Upper lobe of right lung (tissue), 1 donor: ENCODE measurements at places on chromosomes 2 and 18. TPM values are rescaled to one million over a fixed set of nuclear protein-coding genes. Genes with fewer than 3 reads are reported as not detected.

DNA sequence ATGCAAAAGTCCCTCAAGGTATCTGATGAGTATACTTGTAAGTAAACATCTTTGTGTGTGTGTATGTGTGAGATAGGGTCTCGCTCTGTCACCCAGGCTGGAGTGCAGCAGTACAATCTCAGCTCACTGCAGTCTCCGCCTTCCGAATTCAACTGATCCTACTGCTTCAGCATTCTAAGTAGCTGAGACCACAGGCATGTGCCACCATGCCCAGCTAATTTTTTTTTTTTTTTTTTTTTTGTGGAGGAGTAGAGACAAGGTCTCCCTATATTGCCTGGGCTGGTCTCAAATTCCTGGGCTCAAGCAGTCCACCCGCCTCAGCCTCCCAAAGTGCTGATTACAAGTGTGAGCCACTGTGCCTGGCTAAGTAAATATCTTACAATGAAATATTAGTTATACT is 23.2 kb downstream of the ADAM17 start:
- no peak for DNase-seq

- no peak for DNase-seq
Observed at GRCh38 chr2:202679980-202680379, 45.2 kb downstream of the FAM117B start.

DNA sequence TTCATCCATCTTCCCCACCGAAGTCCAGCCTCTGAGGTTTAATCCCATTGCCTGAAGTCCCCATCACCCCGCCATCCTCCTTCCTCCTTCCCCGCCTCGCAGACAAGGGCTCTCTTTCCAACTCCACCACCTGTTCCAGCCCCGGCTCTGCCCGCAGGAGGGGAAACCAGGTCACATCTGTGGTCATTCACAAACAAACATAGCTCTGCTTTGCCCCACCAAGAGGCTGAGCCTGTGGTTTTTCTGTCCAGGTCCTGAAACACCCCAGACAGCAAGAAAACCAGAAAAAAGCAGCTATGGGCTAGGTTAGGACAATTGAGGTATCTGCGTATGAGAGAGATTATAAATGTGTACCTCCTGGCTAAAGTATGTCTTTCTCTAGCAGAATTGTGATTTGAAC is 144.7 kb downstream of the GLI2 start:
- DNase-seq = no peak

DNA sequence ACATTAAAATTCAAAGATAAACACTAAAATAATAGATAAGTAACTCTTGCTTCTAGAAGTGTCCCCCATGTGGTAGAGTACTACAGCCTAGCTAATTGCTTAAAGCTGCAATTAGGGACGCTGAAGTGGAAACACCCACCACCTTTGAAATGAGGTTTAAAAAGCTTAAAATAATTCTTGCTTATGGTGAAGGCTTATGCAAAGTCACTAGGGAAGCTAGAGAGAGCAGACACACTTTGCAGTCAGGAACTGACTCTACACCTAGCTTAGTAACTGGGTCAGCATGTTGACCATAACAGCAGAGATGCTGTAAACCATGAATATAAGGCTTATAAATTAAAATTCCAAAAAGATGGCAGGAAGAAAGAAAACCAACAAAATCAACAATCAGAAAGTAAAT is 65.4 kb upstream of the DSG1 start:
- DNase-seq = no peak

- DNase-seq = no peak
Observed at GRCh38 chr2:199258291-199258690, 199.4 kb downstream of the SATB2 start.

DNA sequence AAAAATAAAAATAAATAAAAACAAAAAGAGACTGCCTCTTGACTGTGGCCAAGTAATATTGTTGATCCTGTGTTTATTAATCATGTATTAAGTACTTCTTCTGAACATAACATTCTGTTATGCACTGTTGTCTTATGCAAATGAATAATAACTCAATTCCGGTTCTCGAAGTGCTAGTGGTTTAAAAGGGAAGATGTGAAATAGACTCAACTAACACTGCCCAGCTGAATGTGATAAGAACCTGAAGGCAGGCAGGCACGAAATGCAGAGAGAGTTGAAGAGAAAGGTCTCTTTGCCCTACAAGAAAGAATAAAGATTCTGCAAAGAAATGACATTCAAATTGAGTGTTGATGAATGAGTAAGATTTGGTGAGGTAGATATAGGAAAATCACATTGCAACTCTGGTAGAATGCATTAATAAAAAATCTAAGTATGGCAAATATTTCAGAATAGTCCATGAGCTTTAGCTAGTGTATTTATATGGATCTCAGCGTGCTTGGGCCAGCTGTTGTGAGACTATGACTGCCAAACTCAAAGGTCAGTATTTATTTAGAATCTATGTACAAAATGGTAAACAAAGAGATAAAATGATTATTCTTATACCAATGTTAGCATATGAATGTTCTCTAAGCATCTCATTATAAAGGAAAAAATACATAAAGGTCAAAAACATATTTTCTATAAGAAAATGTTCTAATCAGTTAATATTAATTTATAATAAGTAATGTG is 352.3 kb upstream of the CDH7 start:
- no peak for DNase-seq

- no peak for DNase-seq
Observed at GRCh38 chr2:120533625-120534024, 187.7 kb downstream of the INHBB start.

- no peak for DNase-seq
Observed at GRCh38 chr2:211631503-211631902, 907.1 kb downstream of the ERBB4 start.

Gene TXNDC2
- 0.55 TPM for total RNA-seq

Gene MORN2
- total RNA-seq = 6.4 TPM

Gene ST8SIA5
- total RNA-seq = not detected

Gene MYO3B
- 0.17 TPM for total RNA-seq

Gene PSMA8
- not detected for total RNA-seq

Gene MFSD6
- 55.8 TPM for total RNA-seq
